NCI-H524 treated with DMSO at 0.1 percent for 48 hours (cell line): ENCODE measurements at places on chromosomes 2 and 18.

- DNase-seq, result no peak
Observed at GRCh38 chr2:86420913-86421312, 20.3 kb upstream of the KDM3A start.

DNA sequence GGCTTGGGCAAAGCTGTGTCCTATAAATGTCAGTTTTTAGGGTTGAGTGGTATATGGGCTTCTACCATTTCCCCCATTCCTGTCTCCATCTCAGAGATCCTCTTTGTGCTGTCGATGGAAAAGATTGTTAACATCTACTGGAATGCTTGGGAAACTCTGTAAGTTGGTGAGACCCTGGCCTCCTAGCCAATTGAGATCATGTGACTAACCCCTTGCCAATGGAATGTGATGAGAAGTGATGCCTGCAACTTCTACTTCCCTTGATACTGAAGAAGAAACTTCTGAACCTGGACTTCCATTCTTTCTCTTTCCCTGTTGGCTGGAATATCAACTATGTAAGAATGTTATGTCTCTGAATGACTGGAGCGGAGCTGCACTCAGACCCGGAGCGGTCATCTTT lies 14.5 kb downstream of the SLC39A10 start:
- no peak for DNase-seq

GRCh38 chr2:219406861-219407230 lies 11.3 kb upstream of the DES start:
- no peak for DNase-seq

DNA sequence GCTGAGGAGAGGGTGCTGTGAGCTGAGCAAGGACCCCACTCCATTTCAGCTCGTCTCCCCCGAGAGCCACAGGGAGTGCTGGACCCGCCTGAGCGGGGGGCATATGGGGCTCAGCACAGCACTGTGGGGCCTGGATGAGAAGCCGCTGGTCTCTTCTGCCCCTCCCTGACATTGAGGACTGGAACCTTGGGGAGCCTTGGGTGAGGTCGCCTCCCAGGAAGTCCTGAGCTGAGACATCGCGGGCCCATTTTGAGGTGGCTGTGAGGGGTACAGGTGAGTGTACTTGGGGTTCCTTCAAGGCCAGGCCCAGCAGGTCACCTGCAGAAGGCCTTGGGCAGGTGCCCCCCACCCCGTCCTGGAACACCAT lies 3.1 kb upstream of the AQP12A start:
- no peak for DNase-seq

DNA sequence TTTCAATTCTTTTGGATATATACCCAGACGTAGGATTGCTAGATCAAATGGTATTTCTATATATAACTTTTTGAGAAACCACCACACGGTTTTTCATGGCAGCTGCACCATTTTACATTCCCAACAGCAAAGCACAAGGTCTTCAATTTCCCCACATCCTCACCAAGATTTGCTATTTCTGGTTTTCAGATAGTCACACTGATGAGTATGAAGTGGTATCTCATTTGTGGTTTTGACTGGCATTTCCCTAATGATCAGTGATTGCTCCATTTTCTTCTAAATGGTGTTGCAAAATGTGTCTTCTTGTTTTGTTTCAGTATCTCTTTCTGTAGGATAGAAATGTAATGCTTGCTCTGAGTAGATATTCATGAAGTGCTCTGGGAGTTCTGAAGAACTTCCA lies 52.0 kb downstream of the ANKRD44 start:
- no peak for DNase-seq
